ENCODE measurements at places on chromosomes 16 and 17.

DNA sequence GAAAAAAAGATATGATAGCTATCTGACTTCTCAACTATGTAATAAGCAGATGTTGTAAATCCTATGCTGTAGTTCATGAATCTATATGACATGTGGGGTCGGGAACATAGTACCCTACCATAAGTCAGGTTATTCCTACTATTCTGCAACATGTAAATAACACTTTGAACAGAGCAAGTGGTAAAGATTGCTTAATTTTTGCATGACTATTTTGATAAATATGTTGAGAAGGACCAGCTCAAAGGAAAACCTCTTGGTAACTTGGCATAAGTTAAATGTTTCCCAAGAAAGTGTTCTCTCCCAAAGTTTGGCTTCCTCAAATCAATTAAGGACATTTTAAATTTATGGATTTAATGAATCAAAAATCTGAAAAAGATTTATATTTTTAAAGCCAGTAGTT, 62.1 kb downstream of the ABHD15 start:
- no peak for DNase-seq

GRCh38 chr17:62618647-62619416, 8.6 kb upstream of the MRC2 start:
- no peak for DNase-seq

GRCh38 chr17:54530398-54530797, 370.3 kb upstream of the TOM1L1 start:
- DNase-seq = no peak

- DNase-seq = no peak
Measured at GRCh38 chr16:55836158-55836611, 3.3 kb upstream of the CES1 start.

GRCh38 chr17:40903129-40903847, 18.2 kb upstream of the KRT20 start:
- DNase-seq = no peak

- no peak for DNase-seq
Measured at GRCh38 chr17:56943505-56944125, 17.2 kb downstream of the COIL start.

- no peak for DNase-seq
Measured at GRCh38 chr17:74356646-74357465, 4.8 kb downstream of the BTBD17 start.

DNA sequence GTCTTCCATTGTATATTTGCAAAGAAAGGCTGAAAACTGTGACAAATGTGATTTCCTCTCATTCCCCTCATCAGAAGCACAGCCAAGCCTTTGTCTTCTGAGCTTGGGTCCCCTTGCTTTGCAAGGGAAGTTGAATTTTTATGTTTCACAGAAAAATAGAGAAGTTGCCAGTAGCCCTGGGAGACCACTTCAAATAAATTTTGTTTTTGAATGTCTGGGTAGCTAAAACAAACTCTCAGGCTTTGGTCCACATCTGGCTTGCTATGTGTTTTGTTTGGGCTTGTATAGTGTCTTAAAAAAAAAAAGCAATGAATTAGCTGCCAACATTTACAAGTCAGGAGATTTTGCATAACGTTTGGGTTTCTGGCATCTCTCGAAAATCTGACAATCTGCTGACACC, 24.1 kb downstream of the PIK3R6 start:
- DNase-seq = no peak

- DNase-seq = no peak
Measured at GRCh38 chr16:54953461-54953860, 22.8 kb downstream of the IRX5 start.

DNA sequence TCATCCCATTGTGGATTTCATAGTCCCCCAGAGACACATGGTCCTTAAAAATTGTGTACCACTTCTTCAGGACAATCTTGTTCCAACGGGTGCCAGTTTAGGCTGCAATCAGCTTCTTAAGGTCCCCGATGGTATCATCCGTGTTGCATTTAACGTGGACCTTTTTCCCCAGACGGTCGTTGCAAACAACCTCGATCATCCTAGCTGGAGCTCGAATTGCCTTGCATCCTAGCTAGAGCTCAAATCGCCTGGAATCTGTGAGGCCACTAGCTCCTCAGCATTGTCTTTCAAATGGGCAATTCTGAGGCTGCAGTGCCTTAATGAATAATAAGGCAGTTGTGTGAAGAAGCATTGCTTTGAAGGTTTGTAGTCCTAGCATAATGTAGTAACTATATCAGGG, 37.7 kb upstream of the RHBDL3 start:
- no peak for DNase-seq

DNA sequence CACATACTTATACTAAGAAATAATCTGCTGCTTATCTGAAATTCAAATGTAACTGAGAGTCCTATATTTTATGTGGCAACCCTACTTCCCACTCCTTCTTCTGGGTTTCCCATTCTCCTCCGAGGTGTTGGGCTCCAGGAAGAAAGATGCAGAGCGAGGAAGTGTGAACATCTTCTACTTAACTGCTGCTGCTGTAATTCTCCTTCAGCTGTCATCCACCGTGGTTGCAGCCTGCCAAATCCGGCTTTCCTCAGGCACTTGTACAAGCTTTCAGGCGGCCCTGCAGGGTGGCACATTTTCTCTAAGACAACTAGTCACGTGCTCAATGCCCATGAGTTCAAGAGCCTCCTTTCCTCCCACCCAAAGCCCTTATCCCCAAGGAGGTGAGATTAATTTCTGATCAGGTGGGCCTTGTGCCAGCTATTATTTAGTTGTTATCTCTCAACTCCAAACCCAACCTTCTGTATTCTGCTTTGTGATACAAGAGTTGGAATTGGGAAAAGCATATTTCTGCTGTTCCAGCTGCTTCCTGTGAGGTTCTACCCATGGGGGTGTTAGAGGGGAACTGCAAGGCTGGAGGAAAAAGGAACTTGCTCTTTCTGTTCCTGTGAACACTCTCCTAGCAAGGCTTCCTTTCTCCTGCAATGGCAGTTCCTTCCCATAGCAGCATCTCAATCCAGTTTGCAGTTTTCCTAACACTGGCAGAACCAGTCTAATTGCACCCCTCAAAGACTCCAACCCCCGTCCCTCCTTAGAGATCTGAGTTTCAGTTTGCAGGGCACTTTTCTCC, 67.6 kb upstream of the RBBP6 start:
- DNase-seq = no peak

GRCh38 chr17:29111816-29112499, 68.2 kb downstream of the MYO18A start:
- DNase-seq = peak; percentile 76

DNA sequence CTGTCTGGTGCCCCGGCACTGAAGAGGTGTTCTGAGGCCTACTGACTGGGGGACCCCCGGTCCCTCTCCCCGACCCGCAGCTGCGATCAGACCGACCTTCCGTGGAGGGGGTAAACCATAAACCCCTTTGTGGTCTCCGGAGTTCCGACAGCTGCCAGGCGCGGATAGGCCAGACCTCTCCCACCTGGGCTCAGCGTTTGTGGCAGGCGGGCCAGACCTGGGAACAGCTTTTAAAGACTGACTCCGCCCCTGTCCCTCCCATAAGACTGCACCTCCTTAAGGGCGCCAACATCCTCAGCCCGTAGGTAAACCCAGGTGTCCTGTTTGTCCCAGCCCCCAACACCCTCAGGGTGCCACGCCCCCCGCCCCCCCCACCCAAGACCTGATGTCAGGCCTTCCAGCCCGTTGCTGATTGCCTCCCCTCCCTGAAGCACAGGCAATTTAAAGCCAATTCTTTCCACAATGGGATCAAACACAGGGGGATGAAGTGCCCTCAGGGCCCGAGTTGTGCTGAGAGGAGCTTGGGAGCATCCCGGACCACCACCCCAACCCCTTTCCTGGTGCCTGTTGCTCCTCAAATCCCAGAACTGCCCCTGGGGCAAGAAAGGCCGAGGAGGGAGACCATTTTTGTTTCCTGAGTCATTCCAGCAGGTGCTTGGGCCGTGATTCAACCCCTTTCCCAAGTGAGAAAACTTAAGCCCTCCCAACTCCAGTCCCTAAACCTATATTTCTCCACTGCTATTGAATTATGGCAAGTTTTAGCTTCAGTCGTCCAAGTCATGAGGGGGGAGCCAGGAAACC, at the start of gene SOX15:
Gene SOX15, minus strand, starts transcription at position 204 of the 801 bp plus-strand sequence. CDS start 418 bp downstream, outside the sequence.
- DNase-seq = no peak

- no peak for DNase-seq
Measured at GRCh38 chr17:31598921-31599571, 207.6 kb downstream of the RAB11FIP4 start.

DNA sequence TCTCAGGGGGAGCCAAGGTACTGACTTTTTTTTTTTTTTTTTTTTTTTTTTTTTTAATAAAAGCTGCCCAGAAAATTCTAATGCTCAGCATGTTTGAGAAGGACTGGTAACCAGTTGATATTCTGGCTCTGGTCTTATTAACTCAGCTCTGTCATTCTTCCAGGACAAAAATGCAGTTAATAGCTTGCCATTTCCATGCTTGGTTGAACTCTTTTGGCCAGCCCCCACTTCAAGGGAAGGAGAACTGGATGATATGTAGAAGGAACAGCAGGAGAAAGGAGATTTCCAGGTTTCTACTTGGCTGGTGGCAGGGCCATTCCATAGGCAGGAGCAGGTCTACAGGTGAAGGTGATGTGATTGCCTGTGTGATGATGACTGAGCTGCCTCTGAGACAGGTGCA, 59.2 kb upstream of the TANC2 start:
- DNase-seq = no peak

GRCh38 chr16:10631886-10632285, 51.5 kb upstream of the EMP2 start:
- DNase-seq = no peak

DNA sequence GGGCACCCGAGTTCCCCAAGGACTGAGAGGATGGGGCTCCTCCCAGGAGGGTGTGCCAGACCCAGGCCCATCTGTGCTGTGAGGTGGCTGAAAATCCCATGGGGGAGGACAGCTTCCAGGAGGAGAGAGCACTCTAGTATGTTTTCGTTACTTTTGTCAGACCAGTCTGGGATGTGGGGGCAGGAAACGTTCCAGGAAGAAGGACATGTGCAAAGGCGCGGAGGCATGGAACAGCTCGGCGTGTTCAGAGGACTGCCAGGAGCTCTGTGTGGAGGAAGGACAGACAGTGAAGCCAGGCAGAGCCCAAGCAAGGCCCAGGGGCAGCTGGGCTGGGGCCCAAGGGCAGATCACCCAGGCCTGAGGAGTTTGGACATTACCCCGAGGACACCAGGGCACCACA, 7.0 kb downstream of the CA4 start:
- DNase-seq = no peak

GRCh38 chr17:17492571-17492970, 3.6 kb downstream of the RASD1 start:
- no peak for DNase-seq

- DNase-seq = no peak
Measured at GRCh38 chr17:38706505-38707216, 1.6 kb downstream of the MLLT6 start.

GRCh38 chr17:9028988-9029570, 7.8 kb downstream of the NTN1 start:
- no peak for DNase-seq

GRCh38 chr17:10266296-10266876, 68.0 kb upstream of the GAS7 start:
- DNase-seq = no peak

- DNase-seq = no peak
Measured at GRCh38 chr17:62062302-62062701, 2.8 kb downstream of the MED13 start.

DNA sequence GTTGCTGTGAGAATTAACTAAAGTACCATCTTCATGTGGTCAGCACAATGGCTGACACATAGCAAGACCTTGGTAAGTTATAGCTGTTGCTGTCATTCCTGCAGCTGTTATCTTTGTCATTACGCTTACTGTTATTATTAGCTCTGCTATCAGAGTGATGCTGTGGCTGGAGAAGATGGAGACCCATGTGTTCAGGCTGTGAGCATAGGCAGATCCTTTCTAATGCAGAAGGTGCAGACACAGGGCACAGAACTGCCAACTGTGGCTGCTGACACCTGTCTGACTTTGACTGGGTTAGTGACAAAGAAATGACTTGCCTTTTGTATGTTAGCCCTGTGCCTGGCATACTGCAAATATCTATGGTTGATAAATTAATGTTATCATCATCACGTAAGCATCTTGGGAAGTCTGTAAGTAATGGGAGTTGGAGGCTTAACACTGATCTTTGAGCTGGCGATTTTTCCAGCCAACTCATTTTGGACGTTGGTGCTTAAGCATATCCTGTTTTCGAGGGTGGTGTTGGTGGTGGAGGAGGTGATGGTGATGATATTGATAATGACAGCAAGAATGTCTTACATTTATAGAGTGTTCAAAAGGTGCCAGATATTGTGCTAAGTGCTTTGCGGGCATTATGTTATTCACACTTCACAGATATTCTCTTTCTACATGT, 695.3 kb downstream of the WWOX start:
- no peak for DNase-seq

- no peak for DNase-seq
Measured at GRCh38 chr16:11072420-11073153, 128.2 kb downstream of the CLEC16A start.

DNA sequence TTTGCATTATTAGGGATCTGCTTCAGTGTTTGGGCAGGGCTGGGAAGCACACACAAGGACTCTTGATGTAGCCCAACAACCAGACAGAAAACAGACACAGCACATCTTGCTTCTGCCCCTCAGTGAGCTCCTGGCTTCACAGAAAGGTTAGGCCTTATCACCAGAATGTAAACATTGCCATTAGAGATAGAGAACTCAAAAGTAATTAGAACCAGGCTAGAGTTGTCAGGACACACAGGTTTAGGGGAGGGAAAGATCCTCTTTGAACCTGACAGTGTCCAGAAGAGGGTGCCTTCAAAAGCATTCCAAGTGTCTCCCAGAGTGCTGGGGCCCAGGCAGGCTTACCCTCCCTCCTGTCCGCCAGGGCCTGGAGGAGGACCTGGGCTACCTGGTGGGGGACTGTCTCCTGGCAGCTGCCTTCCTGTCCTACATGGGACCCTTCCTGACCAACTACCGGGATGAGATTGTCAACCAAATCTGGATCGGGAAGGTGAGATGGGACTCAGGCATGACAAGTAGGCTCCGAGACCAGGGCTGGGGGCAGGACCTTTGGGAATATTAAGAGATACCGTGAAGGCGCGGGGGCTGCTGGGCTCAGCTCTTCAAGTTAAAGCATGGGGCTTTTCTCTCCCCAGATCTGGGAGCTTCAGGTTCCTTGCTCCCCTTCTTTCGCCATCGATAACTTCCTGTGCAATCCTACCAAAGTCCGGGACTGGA, 16.9 kb upstream of the KDM6B start:
- no peak for DNase-seq

DNA sequence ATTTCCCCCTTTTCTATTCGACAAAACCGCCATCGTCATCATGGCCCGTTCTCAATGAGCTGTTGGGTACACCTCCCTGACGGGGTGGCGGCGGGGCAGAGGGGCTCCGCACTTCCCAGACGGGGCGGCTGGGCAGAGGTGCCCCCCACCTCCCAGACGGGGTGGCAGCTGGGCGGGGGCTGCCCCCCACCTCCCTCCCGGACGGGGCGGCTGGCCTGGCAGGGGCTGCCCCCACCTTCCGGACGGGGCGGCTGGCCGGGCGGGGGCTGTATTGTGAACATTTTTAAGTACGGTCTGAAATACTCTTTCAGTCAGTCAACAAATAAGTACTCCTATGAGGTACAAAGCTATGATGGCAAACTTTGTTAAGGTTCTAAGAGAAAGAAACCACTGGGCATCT, 222.8 kb downstream of the CNTNAP4 start:
- no peak for DNase-seq

- DNase-seq = no peak
Measured at GRCh38 chr17:46866325-46866724, 14.9 kb downstream of the WNT9B start.

GRCh38 chr16:15576960-15577958, 65.7 kb downstream of the MARF1 start:
- no peak for DNase-seq

- peak; percentile 7 for DNase-seq
Measured at GRCh38 chr17:30905742-30906100, 317 bp downstream of the TEFM start.

- no peak for DNase-seq
Measured at GRCh38 chr16:81460075-81460474, 15.5 kb downstream of the CMIP start.

All from activated CD8-positive, alpha-beta memory T cell treated with anti-CD3 and anti-CD28 coated beads for 48 hours (primary cell).